Stomach (tissue), 19 donors: ENCODE measurements at places on chromosomes 12 and 14. TPM values are rescaled to one million over a fixed set of nuclear protein-coding genes. Genes with fewer than 3 reads are reported as not detected.

Gene C1S
- total RNA-seq = 180 TPM

Gene PLBD1
- total RNA-seq = 0.87 TPM

Gene ARHGDIB
- 74.2 TPM for total RNA-seq

Gene BRF1
- 42.6 TPM for total RNA-seq

Gene LARP4
- 50.4 TPM for total RNA-seq

Gene GLS2
- total RNA-seq = not detected

Gene PLEKHD1
- total RNA-seq = not detected

Gene RD3L
- total RNA-seq = not detected

Gene MIP
- total RNA-seq = not detected
